ENCODE measurements at places on chromosomes 4 and X.
A peak's percentile ranks its signal among the peaks of the same experiment; 100 is the strongest.

GRCh38 chr4:143374771-143375170 lies 38.1 kb downstream of the GAB1 start:
- DNase-seq = no peak

GRCh38 chrX:17922303-17922702 lies 61.2 kb upstream of the RAI2 start:
- DNase-seq = no peak

- no peak for DNase-seq
These were observed 160.1 kb upstream of the GYPA start for GRCh38 chr4:144300616-144301015.

DNA sequence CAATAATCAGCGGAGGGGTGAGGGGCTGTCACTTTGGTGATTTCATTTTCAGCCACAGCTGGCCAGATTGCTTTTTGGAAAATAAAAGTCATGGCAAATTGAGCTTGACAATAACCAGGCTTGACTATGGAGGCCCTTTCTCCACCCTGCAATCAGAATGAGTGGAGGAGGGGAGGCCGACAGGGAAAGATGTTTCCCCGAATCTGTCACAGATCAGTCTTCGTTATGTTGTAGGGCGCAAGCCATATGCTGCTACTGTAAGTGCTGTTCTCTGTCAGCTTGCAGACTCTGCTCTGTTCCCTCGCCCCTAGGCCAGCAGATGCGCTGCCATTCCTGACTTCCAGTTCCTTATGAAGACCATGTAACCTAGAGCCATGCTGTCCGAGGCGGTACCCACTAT lies 114.1 kb downstream of the MGST2 start:
- no peak for DNase-seq

DNA sequence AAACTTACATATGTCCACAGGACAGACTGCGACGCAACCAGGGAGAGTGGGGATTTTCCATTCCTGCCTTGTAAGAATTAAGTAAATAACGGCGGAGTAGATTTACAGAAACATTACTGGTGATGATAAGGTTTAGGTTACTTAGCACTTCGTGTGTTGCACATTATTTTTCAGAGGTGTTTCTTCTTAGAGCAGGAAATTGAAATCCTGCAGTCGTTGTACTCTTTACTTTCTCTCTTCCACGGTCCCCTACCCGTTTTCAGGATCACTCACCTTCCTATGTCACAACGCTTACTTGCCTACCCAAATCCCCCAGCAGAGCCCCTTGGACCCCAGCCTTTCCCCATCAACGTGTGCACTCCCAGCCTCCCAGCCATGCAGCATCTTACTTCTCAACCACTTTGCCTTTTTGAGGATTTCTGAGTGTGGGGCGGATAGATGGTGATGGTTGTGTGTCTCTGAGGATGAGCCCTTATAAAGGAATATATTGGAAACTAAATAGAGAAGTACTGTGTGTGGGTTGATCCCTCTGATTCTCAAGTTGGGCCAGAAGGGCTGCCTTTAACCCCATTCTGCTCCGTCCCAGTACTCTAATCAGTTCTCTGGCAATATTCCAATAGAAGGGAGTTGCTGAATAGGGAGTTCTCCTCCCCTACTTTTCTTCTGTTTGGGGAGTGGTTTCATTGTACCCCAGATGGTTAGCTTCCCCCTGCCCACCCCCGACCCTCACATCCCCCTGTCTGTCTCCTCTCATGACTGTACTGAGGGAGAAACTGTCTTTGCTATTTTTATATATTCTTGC lies 1.6 kb downstream of the MID2 start:
- DNase-seq = no peak

- no peak for DNase-seq
These were observed 42.3 kb downstream of the DCTD start for GRCh38 chr4:182874797-182875345.

- peak; percentile 29 for DNase-seq
These were observed 194.0 kb downstream of the GASK1B start for GRCh38 chr4:157978680-157979361.

GRCh38 chrX:8960957-8961468 lies 72.9 kb downstream of the FAM9B start:
- DNase-seq = no peak

DNA sequence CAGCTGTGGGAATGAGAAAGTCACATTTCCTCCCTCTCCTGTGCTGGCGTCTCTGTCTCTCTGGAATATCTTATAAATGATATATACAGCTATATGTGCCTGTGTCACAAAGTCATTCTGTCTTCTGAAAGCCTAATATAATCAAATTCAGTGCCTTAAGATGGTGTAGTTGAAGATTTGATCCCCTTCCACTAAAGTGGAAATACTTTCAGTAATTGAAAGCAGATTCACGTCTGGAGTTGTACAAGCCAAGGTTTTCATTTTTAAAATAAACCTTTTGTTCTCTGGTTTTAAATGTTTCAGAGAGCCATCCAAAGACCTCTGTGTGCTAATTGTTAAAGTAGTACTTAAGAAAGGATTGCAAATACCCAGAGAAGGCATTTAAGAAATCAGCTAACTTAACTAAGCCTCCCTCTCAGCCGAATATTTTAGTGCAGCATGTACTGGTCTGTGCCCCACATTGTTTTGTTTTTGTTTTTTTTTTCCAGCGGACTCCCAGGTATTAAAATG lies 206.8 kb downstream of the TENM3 start:
- DNase-seq = no peak

- DNase-seq = no peak
These were observed 25.3 kb upstream of the TRIM60 start for GRCh38 chr4:165006456-165006855.

GRCh38 chrX:29044423-29045184 lies 457.4 kb downstream of the IL1RAPL1 start:
- no peak for DNase-seq

GRCh38 chr4:103400405-103400804 lies 202.3 kb upstream of the CENPE start:
- no peak for DNase-seq

DNA sequence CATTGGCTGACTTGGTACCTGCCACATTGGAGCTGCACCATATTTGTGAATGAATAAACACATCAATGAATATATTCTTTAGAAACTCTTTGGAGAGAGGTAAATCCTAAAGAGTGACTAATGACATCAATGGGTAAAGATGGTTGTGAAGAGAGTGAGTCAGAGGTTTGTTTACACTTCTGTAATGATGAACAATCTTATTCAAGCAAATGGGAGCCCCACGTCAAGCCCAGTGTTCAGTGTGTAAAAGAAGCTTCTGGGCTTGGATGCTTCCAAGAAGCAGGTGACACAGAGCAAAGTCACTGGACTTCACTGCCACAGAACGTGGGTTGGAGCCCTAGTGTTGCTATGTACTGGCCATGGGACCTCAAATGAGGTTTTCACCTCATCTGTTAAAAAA lies 319.0 kb downstream of the STK32B start:
- no peak for DNase-seq

DNA sequence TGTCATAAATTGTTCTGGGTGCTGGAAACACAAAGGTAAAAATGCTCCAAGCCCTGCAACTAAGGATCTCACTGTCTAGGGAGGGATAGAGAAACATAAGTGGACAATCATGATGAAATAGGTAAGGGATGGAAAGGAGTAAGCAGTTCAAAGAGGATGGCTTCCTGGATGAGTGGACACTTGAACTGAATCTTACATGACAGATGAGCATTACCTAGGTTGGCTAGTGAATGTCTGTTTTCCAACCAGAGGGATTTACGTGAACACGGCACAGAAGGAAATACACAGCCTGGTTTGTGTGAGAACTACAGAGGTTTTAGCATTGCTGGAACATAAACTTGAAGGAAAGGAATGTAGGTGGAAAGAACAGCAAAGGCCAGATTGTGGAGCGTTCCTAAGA lies 150.2 kb upstream of the GALNT7 start:
- no peak for DNase-seq

DNA sequence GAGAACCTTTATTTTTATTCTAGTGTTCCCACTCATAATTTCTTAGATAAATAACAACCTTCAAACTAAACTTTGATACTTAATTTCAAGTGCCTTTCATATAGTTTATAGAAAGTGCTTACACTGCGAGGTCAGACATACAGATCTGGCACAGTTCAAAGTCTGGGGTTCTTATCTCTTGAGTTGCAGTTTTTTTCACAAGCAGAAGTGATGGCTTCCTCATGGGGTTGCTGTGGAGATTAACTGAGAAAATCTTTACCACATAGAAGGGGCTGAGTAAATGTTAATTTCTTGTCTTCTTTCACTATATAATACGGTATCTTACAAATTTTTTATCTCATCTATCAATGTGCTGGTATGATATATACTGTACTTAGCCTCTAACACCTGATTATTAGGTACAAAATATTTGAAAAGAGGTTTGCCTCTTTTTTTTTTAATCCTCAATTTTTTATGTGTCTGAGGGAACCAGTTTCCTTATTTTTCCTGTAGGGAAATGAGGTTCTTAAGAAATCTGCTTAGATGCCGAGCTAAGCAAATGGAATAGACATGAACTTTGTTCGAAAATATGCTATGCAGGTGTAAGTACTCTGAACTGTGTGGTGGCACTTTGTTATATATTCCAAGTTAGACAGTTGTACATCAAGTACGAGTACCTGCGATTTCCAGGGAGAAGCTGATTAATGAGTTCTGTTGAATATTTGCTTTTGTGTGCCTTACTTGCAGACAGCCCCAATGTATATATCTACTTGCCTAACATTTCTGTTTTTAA lies 3.3 kb downstream of the ING2 start:
- no peak for DNase-seq

DNA sequence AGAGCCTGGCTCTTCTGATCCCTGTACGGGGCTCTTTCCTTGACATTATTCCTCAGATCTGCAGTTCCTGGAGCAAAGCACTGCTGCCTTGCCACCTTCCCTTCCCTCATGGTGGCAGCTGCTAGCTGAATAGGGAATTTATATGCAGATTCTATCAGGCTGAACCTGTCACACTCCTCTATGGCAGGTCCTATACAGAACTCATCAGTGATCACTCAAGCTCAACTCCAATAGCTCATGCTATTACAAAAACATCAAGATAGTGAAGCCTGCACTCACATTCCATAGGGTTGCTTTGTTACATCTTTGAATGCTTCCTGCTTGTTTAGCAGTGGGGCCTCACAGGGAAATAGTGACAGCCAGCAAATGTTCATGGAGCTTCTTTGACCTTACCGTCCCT lies 71.7 kb downstream of the SLC2A9 start:
- DNase-seq = no peak

- no peak for DNase-seq
These were observed 15.7 kb downstream of the RNF128 start for GRCh38 chrX:106742193-106742592.

- peak; percentile 33 for DNase-seq
These were observed at the start of gene ZCCHC18 for GRCh38 chrX:104112326-104112951. TSS of gene ZCCHC18 (plus strand) at chrX:104112523. CDS start at chrX:104114112, 1,589 bp downstream.

DNA sequence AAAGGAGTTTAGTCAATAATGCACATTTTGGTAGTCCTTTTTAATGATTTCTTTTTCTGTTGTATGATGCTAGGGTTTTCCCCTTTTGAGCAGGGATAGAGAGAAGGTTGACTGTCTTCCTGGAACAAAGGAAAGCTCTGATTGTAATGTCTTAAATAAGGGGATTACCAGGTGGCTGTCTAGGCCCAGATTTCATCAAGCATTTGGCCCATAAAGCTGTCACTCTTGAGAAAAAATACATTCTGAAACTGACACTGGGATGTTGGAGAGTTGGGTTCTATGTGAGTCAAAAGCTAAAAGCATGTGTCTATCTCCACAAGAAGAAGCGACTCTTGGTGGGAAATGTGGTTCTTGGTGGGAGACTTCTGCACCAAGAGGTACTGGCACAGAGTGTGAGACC lies 26.4 kb downstream of the KIAA1210 start:
- no peak for DNase-seq

DNA sequence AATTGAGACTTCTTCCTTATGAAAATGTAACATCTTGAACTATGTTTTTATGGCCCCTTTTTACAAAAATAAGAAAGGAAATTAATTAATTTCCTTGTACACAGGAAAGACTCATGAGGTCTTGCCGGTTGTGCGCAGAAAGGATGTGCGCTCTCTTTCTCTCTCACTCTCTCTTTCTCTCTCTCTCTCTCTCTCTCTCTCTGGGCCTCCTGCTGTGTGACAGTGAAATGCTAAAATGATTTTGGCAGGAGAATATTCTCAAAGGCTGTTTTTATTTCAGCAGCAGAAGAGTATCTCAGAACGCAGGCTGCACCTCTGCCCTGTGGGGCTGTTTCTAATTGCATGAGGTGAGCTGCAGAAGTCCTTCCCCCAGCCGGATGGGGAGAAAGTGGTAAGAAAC lies 349.0 kb downstream of the MID1IP1 start:
- no peak for DNase-seq

GRCh38 chr4:94636004-94636403 lies 121.8 kb upstream of the BMPR1B start:
- DNase-seq = no peak

- DNase-seq = no peak
These were observed 245.8 kb upstream of the GK2 start for GRCh38 chr4:79653871-79654270.

DNA sequence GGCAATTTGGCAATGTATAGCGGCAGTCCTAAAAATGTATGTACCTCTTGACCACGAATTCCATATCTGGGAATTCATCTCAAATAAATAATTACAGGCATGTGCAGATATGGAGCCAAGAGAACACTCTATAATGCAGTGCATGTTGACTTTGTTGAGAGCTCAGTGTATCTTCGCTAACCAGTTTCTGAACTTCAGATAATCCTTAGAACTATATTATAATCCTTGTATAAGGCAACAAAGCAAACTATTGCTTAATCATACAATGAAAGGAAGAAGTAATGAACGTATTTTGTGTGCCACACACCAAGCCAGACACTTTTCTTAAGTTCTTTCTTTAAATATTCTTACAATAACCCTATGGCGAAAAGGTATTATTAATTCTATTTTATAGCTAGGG lies 168.5 kb downstream of the SMIM20 start:
- no peak for DNase-seq

DNA sequence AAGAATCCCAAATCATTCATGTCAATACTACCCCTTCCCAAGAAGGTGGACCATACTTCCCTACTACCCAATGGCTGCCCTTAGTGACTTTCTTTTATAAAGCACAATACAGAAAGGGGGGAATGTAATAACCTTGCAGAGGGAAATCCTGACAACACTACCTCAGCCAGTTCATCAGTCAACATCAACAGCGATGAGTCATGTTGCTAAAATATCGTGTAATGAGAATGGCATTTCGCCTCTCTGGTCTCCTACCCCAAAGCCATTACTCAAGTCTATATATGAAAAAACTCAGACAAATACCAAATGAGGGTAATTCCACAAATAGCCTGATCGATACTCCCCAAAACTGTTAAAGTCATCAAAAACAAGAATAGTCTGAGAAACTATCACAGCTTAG lies 3.3 kb upstream of the MAGEA8 start:
- no peak for DNase-seq

GRCh38 chr4:129085472-129085871 lies 7.9 kb downstream of the SCLT1 start:
- no peak for DNase-seq

- DNase-seq = no peak
These were observed 19.7 kb upstream of the MSN start for GRCh38 chrX:65647801-65648200.

DNA sequence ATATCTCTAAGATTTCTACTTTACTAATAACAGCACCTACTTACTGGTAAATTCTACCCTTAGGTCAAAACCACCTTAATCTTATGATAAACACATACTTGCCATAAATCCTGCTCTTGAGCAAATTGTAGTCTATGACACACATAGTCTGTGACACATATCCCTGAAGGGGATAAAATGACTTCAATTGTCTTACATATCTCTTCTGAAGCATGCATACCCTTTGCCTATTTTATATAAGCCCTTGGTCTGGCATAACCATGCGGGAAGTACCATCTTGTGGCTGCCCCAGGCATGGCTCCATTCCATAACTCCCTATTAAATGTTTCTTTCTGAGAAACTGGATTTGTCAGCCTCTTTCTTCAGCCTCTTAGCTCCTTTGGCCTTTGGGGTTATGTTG lies 248.9 kb downstream of the SLC7A11 start:
- DNase-seq = no peak
